ENCODE measurements at places on chromosomes 6 and 20.
A peak's percentile ranks its signal among the peaks of the same experiment; 100 is the strongest.

DNA sequence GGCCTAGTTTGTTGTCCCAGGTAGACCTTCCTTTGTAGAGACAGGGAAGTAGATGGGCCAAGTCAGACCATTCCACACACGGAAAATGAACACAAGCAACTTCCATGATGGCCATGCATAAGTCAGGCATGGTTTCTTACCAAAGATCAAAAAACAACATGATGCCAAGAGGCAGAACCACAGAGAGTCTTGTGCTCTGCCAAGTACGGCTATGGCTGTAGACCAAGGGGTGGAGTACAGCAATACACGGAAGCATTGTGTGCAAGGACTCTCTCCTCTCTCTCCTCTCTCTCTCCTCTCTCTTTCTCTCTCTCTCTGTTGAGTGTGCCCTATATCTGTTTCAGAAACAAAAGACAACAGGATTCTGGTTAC is 4.8 kb upstream of the DUSP22 start:
- peak; percentile 8 for DNase-seq

GRCh38 chr20:59143326-59143725 is 20.3 kb upstream of the ZNF831 start:
- no peak for DNase-seq

GRCh38 chr6:11851387-11851786 is 72.8 kb upstream of the ADTRP start:
- peak; percentile 45 for DNase-seq

DNA sequence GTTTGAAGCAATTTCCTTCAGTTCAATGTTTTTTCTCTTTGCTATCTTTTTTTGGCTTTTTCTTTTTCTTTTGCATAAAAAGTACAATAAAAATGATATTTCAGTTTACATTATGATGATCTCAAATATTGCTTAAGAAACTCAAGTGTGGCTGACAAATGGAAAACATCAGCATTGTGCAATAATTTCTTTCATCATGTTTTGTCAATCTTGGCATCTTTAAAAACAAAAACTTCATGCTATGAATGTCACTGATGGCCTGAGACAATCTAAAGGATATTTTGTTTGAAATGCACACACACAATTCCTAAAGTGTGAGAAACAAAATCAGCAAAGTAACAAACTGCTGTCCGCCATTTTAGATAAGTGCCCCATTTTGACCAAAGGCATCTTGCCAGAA is 13.9 kb upstream of the MTCL3 start:
- DNase-seq = no peak

- no peak for DNase-seq
Observed at GRCh38 chr20:9204979-9205378, 136.1 kb downstream of the PLCB4 start.

Measured in RPMI8226 (cell line).